Myocyte (in vitro differentiated cells): ENCODE measurements at places on chromosomes 12 and 14. TPM values are rescaled to one million over a fixed set of nuclear protein-coding genes. Genes with fewer than 3 reads are reported as not detected.

- no peak for DNase-seq
Measured at GRCh38 chr12:14219156-14219555, 146.3 kb upstream of the ATF7IP start.

DNA sequence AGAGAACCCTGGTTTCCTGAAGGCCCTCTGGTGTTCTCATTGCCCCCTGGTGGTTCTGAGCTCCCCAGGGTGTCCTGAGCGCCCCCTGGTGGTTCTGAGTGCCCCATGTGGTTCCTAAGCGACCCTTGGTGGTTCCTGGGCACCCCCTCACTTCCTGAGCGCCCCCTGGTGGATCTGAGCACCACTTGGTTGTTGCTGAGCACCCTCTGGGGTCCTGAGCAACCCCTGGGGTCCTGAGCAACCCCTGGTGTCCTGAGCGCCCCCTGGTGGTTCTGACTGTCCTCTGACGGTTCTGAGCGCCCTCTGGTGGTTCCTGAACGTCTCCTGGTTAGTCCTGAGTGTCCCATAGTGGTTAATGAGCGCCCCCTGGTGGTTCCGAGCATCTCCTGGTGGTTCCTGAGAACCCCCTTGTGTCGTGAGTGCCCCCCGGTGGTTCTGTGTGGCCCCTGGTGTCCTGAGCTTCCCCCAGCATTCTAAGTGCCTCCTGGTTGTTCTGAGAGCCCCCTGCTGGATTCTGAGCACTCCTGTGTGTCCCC, 568.3 kb downstream of the TMEM121 start:
- no peak for DNase-seq

DNA sequence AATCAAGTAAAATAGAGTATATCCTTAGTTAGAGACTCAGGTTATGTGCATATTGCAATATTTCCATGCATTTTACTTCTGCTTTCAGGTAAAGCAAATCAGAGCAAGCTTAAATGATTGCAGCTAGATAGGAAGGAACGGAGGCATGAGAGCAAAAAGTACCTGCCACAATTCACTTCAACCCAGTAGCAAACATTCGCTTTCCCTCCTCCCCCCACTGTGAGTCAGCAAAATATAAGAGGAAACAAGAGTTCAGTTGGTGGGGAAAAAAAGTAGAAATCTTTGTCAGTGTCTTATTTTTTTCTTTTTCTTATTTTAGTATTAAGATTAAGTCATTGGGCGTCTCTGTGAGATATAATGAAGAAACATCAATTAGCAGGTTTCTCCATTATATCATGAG, 475.4 kb downstream of the NPAS3 start:
- DNase-seq: no peak

DNA sequence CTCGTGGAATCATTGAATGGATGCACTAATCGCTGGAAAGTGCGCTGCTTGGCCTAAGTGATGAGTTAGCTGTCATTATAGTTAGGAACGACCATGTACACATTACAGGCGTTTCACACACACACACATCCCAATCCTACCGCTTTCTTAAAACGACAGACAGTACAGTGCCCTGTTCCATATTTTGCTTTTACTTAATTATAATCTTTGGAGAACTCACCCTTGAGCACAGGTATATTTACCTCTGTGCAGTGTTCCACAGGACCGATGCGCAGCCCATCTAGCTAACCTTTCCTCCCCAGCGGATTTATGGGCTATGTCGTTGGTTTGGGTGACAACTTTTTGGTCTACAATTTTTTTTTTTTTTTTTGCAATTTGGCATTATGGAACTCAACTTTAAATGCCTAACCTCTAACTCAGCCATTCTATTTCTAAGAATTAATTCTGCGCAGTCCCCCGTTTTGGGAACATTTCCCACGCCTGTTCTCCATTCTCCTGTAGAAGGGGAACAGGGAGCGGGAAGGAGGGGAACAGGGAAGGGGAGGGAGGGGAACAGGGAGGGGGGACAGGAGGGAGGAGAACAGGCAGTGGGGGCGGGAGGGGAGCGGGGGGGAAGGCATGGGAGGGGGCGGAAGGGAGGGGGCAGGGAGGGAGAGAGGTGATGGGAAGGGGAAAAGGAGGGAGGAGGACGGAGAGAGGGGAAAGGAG, 663 bp upstream of the ULK1 start:
- no peak for DNase-seq

GRCh38 chr12:54680374-54680773, 32.2 kb upstream of the DCD start:
- DNase-seq: peak; percentile 5

- DNase-seq: peak; percentile 83
Measured at GRCh38 chr12:24948757-24949722, at the start of gene BCAT1. Gene BCAT1 (minus strand): TSS chr12:24949101. CDS start chr12:24948932, 169 bp downstream.

- DNase-seq: no peak
Measured at GRCh38 chr14:93240678-93241000, 33.6 kb downstream of the UBR7 start.

- DNase-seq: no peak
Measured at GRCh38 chr12:106101803-106102202, 37.0 kb downstream of the NUAK1 start.

DNA sequence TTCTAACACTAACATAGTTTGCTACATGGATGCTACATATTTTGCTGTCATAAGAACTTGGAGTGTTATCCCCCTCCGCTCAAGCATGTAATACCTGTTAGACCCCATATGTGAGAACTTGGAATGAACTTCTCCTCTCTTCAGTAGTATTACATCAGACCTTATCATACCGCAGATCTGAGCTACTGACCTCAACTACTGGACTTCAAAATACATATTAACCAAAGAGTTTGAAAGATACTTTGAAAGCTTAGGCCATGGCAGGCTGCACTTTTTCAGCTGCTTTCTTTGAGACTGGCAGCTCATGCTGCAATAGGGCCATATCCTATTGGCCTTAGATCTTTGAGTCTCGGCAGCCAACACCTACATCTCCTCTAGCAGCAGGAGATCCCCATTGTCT, 74.8 kb downstream of the EEA1 start:
- DNase-seq: no peak

- no peak for DNase-seq
Measured at GRCh38 chr12:108759924-108760323, 28.6 kb upstream of the CORO1C start.

DNA sequence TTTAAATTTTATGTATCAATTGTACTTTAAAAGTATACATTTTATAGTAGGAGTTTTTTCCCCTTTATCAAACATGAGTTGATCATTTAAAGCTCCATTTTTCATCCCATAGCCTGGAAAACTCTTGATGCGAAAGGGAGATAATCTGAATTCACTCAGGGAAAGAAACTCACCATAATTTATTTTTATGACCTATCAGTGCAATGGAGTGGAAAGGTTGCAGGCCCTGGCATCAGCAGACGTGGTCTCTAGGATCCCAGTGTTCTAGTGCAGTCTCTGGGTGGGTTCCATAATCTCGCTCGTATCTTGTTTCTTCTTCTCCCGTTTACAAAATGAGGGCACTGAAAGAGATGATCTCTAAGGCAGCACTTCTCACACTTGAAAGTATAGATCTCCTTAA, 85.0 kb downstream of the PTGER2 start:
- DNase-seq: no peak

GRCh38 chr14:102885737-102886447, 36.6 kb upstream of the AMN start:
- DNase-seq: no peak

DNA sequence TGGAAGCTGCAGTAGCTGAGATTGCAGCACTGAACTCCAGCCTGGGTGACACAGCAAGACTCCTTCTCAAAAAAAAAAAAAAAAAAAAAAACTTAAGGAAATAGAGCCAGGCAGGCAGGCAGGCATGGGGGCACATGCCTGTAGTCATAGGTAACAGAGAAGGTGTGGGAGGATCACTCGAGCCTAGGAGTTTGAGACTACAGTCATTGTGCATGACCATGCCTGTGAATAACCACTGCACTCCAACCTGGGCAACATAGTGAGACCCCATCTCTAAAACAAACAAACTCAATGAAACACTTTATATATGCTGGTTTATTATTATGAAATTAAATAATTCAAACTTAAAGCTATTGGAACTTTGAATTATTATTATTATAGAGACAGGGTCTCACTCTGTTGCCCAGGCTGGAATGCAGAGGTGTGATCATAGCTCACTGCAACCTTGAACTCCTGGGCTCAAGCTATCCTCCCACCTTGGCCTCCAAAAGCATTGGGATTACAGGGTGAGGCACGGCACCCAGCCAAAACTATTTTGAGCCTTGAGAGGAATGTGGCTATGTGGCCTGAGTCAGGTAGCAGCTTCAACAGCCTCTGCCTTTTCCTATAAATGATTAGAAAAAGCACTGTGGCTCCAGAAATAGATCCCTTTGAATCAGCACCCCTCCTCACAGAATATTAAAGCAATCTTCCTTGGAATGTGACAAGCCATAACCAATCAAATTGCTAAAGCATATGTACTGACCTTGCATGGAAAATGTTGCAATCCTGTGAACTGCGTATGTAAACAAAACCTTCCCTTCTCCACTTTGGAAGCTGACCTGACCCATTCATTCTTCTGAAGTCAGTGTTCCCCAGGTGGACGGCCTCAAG, 34.7 kb upstream of the YY1 start:
- DNase-seq: no peak

DNA sequence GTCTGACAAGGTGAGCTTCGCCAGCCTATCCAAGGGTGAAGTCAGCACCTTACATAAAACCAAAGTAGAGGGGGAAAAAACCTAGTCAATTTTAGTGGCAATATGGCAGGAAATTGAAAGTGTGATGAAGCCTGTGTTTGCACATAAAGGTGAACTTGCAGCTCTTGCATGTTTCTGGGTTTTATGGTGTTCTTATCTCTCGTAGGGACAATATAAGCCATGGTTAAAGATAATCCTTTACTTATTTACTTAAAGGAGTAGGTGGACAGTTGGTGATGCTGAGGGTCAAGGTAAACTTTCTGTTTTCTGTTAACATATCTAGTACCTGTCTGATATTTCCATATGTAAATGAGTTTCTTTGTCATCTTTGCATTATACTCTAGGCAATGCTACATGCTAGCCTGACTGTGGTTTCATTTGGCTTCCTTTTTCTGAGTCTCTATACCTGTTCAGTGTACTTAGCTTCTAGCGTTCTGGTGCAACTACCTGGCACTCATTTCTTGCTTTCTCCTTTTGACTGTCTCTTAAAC, 32.8 kb downstream of the CCDC91 start:
- DNase-seq: no peak

DNA sequence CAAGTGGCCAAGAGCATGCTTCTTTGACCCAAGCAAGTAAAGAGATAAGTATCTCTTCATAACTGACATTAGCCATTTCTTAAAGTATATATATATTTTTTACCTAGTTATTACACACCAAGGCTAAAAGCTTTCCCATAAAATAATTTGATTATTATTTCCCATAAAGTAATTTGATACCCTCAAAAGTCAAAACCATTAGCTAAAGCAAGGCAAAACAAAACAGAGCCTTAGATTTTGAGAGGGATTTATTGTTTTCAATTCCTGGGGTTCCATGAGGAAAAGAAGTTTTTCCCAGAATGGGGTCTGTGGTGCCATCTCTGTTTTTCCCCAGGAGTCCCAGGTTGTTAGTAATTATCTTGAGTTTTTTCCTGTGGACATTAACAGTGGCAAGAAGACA, 125.5 kb upstream of the NUDT4 start:
- no peak for DNase-seq

GRCh38 chr12:55842681-55843429, at the start of gene MMP19:
Gene MMP19 (minus strand): TSS chr12:55842936. CDS start chr12:55842830, 106 bp downstream.
- peak; percentile 79 for DNase-seq

DNA sequence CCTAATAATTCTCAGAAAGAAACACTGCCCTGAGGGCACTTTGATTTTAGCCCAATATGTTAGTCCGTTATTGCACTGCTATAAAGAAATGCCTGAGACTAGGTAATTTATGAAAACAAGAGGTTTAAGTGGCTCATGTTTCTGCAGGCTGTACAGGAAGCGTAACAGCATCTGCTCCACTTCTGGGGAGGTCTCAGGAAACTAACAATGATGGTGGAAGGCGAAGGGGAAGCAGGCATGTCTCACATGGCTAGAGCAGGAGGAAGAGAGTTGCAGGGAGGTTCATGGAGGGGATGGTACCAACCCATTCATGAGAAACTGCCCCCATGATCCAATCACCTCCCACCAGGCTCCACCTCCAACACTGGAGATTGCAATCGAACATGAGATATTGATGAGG, 49.4 kb upstream of the RERG start:
- DNase-seq: no peak

GRCh38 chr12:52168019-52168717, 23.6 kb downstream of the KRT80 start:
- DNase-seq: peak; percentile 69

DNA sequence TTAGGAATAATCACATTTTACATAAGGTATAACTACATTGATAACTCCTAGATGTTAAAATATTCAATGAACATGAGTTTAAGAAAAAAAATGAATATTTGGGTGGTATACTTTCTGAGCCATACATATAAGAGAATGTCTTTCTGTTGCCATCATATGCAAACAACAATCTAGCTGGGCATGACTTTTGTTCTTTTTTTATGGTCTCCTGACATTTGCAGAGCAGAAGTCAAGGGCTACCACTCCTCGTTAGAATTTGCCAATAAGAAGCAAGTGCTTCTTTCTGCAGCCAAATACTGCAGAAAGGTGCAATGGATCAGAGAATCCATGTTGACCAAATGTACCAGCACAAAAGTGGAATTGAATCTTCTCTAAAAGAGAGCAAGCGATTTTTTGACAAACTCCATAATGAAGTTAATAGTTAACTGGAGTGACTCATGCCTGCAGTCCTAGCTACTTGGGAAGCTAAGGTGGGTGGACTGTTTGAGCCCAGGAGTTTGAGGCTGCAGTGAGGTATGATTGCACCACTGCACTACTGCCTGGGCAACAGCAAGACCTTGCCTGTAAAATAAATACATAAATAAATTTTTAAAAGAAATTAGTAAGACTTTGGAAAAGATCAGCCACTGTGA, 25.5 kb upstream of the CCDC91 start:
- DNase-seq: no peak

GRCh38 chr12:71900091-71900490, 38.6 kb upstream of the TPH2 start:
- no peak for DNase-seq

GRCh38 chr12:107108995-107109508, 15.7 kb upstream of the CRY1 start:
- no peak for DNase-seq

- no peak for DNase-seq
Measured at GRCh38 chr12:54967461-54967860, 17.1 kb downstream of the TESPA1 start.

GRCh38 chr12:32561931-32562341, 117.2 kb upstream of the DNM1L start:
- DNase-seq: no peak

ZNF219 gene
- 33.2 and 49.8 TPM in 2 replicates for total RNA-seq

SMOC1 gene
- 0.21 and 1.4 TPM in 2 replicates for total RNA-seq

ACYP1 gene
- total RNA-seq: 11.1 and 18.8 TPM in 2 replicates

CKB gene
- total RNA-seq: 1,659 and 1,729 TPM in 2 replicates

NDRG2 gene
- 45.4 and 61.1 TPM in 2 replicates for total RNA-seq

KLRC1 gene
- not detected in 2 replicates for total RNA-seq

TAS2R19 gene
- total RNA-seq: 1.7 and 2.0 TPM in 2 replicates

MUCL1 gene
- total RNA-seq: not detected in 2 replicates

PARPBP gene
- total RNA-seq: 3.2 and 6.2 TPM in 2 replicates
